AG10803 (cell line): ENCODE measurements at places on chromosomes 3 and 15.

GRCh38 chr15:83107841-83108181 is 366 bp downstream of the TM6SF1 start:
- no peak for DNase-seq

GRCh38 chr15:67531379-67531914 is 10.5 kb downstream of the C15orf61 start:
- DNase-seq = peak; percentile 68

- DNase-seq = no peak
Measured at GRCh38 chr3:27714692-27715453, 7.2 kb downstream of the EOMES start.

GRCh38 chr15:80605591-80606150 is 89.4 kb upstream of the ABHD17C start:
- DNase-seq = no peak

- DNase-seq = peak; percentile 62
Measured at GRCh38 chr15:35306361-35306981, 221.4 kb upstream of the NANOGP8 start.

- no peak for DNase-seq
Measured at GRCh38 chr3:186458306-186459107, 85.7 kb downstream of the CRYGS start.

DNA sequence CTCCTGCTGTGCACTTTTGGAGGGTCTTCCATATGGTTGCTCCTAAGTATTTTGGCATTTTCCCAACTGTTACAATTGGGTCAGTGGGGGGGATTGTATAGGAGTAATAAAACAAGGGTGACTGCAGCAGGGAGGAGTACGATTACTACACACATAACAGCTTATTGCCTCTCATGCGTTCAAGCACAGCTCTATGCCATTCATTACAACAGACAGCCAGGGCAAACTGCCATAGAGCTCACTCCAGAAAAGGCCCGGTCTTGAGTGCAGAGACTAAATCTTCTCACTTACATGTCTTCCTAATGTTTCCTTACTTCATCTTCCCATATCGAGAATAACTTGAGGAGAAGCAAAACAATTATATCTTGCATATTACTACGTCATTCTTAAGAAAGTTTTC is 1.4 kb upstream of the CHMP2B start:
- DNase-seq = no peak

DNA sequence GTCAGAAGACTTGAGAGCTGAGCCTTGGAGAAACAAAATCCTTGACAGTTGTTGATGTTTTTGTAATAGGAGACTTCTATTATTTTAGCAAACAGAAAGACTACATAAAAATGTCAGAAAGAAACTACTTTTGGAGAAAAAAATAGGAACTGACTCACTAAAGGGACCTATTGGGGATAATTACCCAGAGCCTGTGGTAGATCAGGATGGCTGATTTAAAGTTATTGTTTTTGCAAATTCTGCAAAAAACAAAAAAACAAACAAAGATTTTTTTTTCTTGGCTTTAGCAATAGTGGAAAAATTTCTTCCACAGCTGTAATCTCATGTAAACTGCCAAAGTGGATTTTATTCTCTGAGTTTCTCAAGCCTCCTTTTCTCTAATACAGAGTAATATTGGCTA is 101.5 kb upstream of the SATB1 start:
- DNase-seq = no peak

- no peak for DNase-seq
Measured at GRCh38 chr3:127691489-127691888, 18.7 kb downstream of the ABTB1 start.

GRCh38 chr3:195458316-195458717 is 15.5 kb upstream of the ACAP2 start:
- no peak for DNase-seq

DNA sequence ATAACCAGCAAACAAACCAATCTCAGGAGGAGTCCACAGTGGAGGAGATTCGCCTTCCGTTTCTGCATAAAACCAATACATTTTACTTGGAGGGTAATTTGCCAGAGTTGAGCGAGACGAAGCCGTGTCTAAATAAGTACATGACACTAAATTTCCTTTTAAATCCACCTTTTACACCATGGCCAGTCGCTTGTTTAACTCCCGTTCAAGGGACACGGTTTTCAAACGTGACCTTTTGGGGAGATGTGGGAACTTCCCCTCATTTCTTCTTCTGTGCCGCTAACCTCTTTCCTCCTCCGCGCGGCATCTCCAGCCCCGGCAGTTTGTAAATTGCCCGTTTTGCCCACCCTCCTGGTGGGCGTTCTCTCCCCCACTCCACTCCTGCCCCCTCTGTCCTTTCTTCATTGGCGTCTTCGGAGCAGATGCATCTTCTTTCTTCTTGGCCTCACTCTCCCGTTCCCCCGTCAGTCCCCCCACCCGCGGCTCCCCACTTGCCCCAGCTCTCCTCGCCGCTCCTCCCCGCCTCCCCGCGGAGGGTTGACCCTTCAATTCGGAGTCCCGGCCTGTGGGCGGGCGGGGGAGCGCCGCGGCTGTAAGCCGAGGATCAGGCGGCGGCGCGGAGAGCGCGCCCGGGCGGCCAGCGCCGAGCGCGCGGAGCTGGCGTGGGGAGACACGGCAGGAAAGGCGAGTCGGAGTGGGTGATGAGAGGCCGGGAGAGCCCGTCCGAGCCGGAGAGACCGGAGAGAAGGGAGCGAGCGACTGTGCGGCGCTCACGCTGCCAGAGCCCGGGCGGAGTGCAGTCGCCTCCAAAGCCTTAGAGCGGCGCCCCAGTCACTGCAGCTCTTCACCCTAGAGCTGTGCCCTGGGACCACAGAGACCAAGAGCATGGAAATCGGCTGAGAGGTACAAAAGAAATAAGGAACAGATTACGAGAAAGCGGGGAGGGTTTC is at the start of gene NLGN1:
Gene NLGN1 (plus strand): TSS at position 584 of the 950 bp plus-strand sequence.
- DNase-seq = peak; percentile 83

GRCh38 chr15:89352476-89352875 is 17.9 kb upstream of the POLG start:
- no peak for DNase-seq

GRCh38 chr3:187594272-187594671 is 75.9 kb downstream of the SST start:
- DNase-seq = no peak

- DNase-seq = no peak
Measured at GRCh38 chr15:74865316-74865715, 7.8 kb downstream of the SCAMP2 start.

DNA sequence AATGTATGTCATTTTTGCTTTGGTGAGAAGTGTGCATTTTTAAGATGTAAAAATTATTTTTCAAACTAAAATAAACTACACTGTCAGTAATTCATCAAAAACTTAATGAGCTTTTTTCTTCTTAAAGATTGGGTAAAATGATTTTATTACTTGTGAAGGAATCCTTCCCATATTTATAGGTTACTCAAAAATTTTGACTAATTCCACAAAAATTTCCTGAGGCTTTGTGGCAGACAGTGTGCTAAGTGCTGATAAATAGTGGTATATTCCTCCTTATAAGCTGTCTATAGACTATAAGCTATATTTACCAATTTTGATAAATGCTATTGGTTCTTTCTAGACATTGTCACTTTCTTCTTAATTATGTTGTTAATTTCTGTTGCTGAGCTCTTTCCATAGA is 284.5 kb upstream of the SEMA6D start:
- peak; percentile 32 for DNase-seq

DNA sequence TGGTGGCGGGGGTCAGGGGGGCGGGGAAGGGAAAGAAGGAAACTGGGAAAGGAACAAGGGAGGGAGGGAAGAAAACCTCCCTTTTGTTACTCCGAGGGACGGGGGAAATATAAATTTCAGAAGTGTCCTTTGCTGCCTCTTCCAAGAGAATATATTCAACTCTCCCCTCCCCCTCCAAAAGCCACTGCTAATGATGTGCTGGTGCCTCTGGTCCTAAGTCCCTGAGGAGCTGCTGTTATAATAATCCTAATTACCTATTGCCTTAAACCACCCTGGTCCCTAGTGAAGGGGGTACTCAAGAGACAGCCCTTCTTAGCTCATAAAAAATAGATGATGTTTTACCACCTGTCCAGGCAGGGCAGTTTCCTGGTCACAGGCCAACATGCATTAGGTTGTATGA is 118.3 kb upstream of the TRIM42 start:
- DNase-seq = no peak

DNA sequence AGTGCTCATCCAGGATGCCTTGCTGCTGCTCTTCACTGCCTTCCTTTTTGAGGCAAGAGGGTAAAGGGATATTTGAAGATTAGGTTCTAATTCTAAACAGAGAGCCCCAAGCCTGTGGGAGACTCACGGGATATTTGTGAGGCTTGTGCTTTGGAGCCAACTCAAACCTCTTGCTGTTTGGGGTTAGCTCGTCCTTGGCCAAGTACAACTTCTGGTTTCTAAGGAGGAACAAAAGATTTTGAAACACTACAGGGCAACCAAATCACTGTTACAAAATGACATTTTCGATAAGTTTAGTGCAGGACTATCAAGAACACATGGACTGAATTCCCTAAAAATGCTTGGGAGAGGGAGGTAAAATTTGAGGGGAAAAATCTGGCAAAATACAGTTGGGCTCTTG is 190.2 kb downstream of the RORA start:
- DNase-seq = peak; percentile 72

GRCh38 chr15:80500021-80500420 is 95.8 kb downstream of the ARNT2 start:
- DNase-seq = no peak

DNA sequence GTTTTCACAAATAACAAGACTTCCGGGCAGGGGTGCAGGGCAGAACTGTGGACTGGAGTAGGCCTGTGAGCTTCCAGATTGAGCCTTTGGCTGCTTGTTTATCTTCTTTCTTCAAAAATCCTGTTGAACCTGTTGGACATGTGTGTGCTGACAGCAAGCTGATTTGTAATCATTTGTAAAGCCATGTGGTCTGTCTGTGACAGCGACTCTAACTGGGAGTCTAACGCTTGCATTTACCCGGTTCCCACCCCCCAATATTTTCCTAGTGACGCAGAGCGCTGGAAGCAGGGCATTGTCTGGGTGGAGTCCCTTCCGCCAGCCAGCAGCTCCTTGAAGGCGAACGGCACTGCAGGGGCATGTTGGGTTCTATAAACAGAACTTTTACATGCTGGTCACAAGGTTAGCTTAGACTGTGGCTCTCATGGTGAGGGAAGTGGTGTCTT is 85.7 kb upstream of the MYZAP start:
- peak; percentile 57 for DNase-seq

DNA sequence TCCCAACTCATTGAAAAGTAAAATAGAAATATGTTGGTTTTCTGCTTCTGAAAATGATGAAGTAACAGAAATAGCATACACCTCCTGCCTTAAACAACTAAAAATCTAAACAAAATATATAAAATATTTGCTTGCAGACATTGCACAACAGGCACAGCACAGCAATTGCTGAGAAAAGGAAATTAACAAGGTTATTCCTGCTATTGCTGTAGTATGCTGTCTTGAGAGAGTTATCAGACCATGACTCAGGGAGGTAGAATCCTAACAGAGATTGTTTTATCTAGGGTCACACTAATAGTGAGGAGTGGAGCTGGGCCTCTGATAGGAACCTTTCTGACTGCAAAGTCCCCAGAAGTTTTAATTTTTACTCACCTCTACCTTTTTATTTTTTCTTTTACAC is 72.6 kb downstream of the ZBTB20 start:
- DNase-seq = peak; percentile 32
